ENCODE measurements at places on chromosomes 4 and X. TPM values are rescaled to one million over a fixed set of nuclear protein-coding genes. Genes with fewer than 3 reads are reported as not detected.
A peak's percentile ranks its signal among the peaks of the same experiment; 100 is the strongest.

The XK gene
- 0.22 TPM for total RNA-seq

- no peak for DNase-seq
These were observed 37.0 kb downstream of the SEPSECS start for GRCh38 chr4:25123236-25123635.

DNA sequence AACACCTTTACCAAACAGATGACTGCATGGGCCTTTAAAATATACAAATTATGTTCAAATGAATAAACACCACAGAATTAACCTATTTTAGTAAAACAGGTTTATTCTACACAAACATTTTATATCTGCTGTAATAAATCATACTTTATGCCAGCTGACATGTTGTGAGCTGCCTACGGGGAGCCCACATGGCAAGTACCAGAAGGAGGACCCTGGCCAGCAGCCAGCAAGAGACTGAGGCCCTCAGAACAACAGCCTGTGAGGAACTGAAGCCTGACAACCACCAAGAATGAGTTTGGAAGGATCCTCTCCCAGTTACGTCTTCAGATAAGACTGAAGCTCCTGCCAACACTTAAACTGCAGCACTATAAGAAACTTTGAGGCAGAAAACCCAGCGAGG, 377.0 kb downstream of the PDGFC start:
- DNase-seq: peak; percentile 44

The PARM1 gene
- 23.7 TPM for total RNA-seq

DNA sequence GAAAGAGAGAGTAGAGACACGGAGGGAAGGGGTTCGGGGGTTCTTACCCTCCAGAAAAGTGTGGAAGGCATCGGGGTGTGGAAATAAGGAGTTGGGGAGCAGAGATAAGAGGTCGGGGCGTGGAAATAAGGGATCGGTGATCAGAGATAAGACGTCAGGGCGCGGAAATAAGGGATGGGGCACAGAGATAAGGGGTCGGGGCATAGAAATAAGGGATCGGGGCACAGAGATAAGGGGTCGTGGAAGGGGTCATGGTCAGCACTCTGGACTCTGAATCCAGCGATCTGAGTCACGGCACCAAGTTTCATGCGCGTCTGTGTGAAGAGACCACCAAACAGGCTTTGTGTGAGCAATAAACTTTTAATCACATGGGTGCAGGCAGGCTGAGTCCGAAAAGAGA, 119.1 kb downstream of the PCDH10 start:
- no peak for DNase-seq

DNA sequence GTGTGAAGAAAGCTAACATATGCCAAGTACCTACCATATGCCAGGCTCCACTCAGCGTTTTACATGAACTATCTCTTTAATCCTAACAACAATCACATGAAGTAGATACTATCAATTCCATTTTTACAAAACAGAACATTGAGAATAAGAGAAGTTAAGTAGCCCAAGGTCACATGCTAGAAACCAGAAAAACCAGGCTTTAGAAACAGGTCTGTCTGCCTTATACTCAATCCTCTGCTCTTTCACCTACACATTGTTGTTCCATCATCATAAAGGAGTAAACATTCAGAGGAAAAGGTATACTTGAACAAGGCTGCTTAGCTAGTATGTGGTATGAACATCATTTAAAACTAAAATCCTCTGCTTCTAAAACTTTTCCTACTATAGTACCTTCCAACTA, 42.1 kb downstream of the WDFY3 start:
- no peak for DNase-seq

The TCEAL7 gene
- total RNA-seq: 8.3 TPM

DNA sequence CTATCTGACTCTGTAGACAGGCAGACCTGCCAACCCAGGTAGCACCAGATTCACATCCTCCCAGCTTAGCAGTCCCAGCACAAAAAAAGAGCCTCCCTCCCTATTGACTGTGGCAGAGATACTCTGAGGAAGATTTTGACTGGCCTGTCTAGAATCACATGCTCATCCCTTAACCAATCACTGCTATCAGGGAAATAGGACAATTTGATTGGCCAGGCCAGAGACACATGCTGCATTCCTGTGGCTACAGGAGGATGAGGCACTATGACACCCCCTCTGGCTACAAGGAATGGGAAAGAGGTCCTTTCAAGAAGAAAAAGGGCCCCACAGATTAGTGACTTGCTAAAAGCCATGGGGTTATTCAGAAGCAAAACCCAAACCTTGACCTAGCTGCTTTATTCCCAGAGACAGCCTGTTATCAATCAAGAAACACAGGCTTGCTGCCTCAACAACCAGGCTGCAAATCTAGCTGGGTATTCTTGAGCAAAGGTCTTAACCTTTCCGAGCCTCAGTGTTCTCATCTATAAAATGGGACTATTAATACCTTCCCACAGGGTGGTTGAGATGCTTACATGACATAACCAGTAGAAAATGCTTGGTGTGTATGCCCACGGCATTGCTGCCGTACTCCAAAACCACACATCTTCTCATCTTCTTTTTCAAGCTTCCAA, 147.6 kb downstream of the BCOR start:
- DNase-seq: no peak

The RNF150 gene
- 13.1 TPM for total RNA-seq

The NAP1L2 gene
- 7.2 TPM for total RNA-seq

The FMR1NB gene
- not detected for total RNA-seq

DNA sequence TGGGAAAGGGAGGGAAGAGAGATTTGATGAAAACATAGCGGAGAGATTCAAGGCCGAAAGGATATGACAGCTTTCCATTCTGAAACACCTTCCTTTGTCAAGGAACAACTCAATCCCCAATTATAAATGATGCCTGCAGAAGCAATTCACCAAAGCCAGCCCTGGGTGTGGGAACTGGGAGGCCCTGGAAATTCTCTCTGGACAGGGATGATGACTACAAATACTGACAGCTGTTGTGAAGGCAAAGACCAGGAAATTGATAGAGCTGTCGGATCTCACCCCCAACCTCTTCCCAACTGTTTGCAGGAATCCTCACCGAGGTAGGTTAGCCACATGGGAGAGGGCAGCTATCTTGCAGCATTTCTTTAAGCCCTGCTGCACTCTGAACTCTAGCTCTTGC, 54.3 kb downstream of the CCDC149 start:
- no peak for DNase-seq

- no peak for DNase-seq
These were observed 77.3 kb downstream of the FAM184B start for GRCh38 chr4:17704020-17704650.

The SOWAHB gene
- not detected for total RNA-seq

DNA sequence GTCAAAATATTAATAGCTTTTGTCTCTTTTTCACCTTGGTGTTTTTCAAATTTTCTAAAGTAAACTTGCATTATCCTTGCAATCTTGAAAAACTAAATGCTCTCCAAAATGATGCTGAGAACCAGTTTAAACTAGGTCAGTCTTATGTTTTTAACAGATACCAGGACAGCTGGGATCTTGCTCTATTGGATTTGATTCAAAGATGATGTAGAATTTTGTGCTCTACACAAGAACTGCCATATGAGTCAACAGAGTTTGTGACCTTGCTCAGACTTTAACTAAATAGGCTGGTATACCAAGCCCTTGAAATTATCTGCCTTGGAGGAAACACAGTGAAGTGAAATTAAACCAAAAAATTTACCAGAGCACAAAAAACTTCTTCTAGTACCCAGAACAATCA, 991.1 kb downstream of the STPG2 start:
- DNase-seq: no peak
